Ammon's horn (tissue), 1 donor: ENCODE measurements at places on chromosomes 1 and 21.

GRCh38 chr1:211723273-211723672, 47.9 kb upstream of the NEK2 start:
- DNase-seq, result no peak

- DNase-seq, result no peak
These were observed 9.3 kb upstream of the DCAF6 start for GRCh38 chr1:167927046-167927754.

GRCh38 chr1:192488058-192488457, 87.5 kb upstream of the RGS1 start:
- no peak for DNase-seq

DNA sequence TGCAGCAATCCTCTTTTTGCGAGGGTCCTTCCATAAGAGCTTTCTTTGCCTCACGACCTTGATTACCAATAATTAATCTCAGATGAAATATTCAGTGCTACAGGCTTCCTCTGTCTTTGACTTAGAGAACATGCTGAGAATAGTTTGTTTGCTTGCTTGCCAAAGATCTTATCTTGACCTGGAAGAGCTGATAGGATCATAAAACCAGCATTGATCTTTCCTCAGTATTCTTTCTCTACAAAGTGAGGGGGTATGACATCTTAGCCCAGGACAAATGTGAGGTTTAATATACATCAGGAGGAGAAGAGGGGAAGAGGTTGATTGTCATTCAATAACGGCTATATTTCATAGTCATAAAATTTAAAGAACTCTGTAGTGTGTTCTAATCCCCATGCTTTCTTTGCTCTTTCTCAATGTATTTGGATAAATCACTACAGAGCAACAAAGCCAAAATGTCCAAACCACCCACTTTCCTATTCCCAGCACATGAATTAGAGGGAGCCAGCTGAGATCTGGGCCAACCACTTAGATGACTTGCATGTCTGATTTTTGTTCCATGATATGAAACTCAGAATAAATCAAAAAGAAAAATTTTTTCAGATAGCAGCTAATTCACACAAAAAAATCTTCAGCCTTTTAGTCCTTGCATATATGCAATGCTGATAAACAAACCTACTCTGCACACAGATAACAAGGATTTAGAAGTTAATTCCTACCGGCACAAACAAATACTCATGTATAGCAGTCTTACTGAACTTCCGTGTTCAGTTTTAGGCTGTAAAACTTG, 50.5 kb upstream of the IPO9 start:
- DNase-seq, result no peak

DNA sequence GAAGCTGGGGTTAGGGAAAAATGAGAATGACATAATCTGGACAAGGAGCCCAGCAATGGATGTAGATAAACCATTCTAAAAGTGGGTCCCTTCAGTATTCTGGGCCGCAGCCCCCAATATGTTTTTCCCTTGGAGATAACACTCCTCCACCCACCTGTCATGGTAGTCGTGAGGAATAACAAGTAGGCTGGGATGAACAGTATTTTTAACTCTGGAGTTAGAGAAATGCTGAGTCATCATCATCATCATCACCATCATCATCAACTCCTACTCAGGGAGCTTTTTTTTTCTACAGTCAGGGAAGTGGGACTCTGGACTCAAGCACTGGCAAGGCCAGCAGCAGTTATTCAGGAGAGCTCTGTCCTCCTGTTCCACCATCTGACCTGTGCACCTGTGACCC, 12.8 kb downstream of the CADM3 start:
- no peak for DNase-seq

DNA sequence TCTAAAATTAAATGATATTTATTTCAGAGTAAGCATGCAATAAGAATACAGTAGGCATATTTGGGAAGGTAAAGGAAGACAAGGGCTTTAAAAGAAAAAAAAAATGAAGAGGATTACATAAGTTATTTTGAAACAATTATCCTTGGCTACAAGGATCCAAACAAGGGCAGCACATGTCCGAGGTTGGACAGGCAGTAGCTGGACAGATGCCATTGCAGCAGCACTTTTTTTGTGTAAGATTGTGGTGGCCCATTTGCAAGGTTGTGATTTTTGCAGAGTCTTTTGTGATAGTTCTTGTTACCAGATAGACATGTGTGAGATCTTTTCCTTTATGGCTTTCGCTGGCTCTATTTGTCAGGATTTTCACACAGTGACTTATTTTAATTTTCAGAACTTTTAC, 89.4 kb upstream of the COG2 start:
- DNase-seq, result no peak

GRCh38 chr1:18927654-18928272, 25.4 kb upstream of the ALDH4A1 start:
- no peak for DNase-seq

GRCh38 chr1:113210248-113210647, 137.2 kb downstream of the LRIG2 start:
- no peak for DNase-seq

- no peak for DNase-seq
These were observed 3.1 kb downstream of the ACTA1 start for GRCh38 chr1:229430761-229431283.

DNA sequence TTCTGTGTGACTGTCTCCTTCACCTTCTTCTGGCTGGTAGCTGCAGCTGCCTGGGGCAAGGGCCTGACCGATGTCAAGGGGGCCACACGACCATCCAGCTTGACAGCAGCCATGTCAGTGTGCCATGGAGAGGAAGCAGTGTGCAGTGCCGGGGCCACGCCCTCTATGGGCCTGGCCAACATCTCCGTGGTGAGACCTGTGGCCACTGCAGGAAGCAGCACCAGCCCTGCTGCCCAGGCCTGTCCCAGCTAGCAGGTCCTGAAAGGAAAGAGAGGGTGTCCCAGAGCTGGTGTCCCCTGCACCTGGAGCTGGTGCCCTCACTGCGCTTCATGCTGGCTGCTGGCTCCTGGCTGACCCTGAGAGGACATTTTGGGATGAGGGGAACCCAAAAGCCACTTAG, 5.9 kb upstream of the ATXN7L2 start:
- no peak for DNase-seq

GRCh38 chr1:93384656-93385055, 38.9 kb downstream of the DR1 start:
- no peak for DNase-seq

GRCh38 chr1:200359610-200360163, 50.1 kb downstream of the ZNF281 start:
- DNase-seq, result no peak

- no peak for DNase-seq
These were observed 28.5 kb downstream of the MGST3 start for GRCh38 chr1:165659581-165659895.

GRCh38 chr1:87450615-87451209, 122.0 kb downstream of the LMO4 start:
- no peak for DNase-seq

- no peak for DNase-seq
These were observed 59.3 kb upstream of the NEGR1 start for GRCh38 chr1:72341661-72342060.

DNA sequence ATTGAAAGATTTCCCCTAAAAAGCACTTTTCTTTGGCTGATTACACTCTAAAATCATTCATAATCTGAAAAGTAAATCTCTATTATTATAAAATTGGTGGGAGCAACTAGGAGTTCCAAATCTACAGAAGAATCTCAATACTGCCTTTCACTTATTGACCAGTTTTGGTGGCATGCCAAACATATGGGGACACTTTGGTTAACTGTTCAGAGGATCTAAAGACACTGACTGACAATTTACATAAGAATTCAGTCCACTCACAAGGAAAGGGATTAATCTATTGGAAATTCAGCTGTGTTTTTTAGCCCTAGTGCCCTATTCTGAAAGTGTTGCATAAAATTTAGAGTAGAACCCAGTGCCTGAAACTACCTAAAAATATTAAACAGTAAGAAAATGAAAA, 113.6 kb downstream of the LRRC40 start:
- DNase-seq, result no peak

DNA sequence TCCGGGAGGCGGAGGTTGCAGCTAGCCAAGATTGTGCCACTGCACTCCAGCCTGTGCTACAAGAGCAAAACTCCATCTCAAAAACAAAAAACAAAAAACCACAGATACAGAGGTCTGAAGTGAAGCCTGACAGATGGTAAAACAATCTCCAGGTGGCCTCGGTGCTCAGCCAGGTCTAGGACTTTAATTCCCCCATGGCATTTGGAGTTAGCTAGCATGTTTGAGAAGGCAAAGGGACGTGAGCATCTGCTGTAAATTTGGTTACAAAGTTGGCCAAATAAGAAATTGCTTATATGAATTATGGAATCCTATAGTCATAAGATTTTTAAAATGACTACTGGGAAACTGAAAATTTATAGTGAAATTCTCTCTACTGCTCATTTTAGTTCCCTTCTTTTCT, 98.3 kb upstream of the FMN2 start:
- no peak for DNase-seq

GRCh38 chr21:44778499-44778911, 23.1 kb downstream of the UBE2G2 start:
- DNase-seq, result no peak

DNA sequence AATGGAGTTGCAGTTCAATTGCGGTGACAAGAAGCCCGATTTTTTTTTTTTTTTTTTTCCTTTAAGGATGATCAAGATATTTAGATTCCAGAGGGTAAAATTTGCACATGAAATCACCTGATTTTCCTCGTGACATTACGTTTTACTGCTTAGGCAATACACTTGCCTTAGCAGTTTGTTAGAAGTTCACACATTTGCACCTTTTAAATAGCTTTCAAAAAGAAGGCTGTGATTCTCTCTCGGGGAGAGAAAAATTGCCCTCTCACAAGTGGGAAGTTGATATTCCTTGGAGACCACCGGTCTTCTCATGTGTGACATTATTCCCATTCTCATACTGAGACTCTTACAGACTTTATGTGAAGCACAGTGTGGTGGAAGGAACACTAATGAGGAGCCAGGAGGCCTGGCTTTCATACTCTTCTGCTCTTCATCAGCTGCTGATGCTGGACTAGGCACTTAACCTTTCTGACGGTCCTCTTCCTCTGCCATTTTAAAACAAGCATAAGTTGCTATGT, 69.8 kb upstream of the HSPA13 start:
- DNase-seq, result no peak

GRCh38 chr1:147717706-147718097, 42.7 kb downstream of the GJA5 start:
- DNase-seq, result no peak

DNA sequence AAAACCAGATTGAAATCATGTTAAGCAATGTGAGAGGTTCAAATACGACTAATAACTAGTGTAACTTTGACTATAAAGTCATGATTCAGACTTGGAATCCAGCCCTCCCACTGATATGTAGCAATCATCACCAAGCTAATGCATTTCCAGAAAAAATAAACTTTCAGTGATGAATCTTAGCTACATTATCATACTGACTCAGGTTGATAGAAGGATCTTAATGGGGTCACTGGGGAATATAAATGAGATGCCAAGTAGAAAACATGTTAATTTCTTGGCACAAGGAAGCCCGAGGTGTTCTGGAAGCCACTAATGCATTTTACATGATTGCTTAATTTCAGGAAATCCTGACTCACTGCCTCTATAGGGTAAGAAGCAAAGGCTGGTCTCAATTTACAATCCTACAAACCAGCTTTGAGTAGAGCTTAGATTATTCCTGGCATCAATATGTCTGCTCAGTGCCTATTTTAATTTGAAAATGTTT, 67.7 kb downstream of the SELENOF start:
- DNase-seq, result no peak

DNA sequence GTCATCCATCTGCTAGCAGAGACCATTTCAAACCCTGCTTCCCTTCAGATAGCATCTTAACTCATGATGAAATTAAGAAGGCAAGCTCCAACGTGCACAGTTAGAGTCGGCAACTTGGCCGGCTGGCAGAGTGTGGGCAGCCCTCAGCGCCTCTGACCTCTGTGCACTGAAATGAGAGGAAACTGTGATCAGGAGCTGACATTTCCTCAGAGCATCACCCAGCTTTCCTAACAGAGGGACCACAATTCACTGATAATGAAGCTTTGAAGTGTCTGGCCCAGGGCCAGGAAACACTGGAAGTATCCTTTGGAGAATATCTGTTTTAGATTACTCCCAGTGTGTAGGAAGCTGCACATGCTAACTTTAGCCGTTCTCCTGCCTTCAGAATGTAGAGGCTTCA, 145.0 kb upstream of the ZC3H11B start:
- no peak for DNase-seq
